DMS 273 treated with DMSO at 0.1 percent for 48 hours (cell line): ENCODE measurements at places on chromosomes 3 and 15.
A peak's percentile ranks its signal among the peaks of the same experiment; 100 is the strongest.

- no peak for DNase-seq
Observed at GRCh38 chr3:117647435-117647834, 937.9 kb downstream of the TUSC7 start.

DNA sequence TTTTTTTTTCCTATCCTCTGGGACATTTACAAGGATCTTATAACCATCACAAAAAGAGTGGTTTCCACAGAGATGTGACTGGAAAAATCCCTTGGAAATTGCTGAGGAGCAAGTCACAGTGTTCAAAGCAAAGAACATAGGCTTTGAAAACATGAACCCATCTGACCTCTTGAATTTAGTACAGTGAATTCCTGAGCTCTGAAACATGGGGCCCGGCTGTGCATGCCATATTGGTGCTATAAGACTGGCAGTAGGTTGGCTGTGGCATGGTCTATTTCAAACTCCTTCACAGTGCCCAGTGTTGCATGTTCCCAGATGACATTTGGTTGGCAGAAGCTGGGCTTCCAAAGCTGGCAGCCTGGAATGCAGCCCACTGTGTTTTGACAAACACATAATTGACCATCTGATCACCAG, 202.2 kb downstream of the TIGIT start:
- DNase-seq = no peak

GRCh38 chr3:194782698-194783404, 97.2 kb downstream of the FAM43A start:
- DNase-seq = no peak

GRCh38 chr15:94004697-94005096, 226.7 kb upstream of the MCTP2 start:
- no peak for DNase-seq

DNA sequence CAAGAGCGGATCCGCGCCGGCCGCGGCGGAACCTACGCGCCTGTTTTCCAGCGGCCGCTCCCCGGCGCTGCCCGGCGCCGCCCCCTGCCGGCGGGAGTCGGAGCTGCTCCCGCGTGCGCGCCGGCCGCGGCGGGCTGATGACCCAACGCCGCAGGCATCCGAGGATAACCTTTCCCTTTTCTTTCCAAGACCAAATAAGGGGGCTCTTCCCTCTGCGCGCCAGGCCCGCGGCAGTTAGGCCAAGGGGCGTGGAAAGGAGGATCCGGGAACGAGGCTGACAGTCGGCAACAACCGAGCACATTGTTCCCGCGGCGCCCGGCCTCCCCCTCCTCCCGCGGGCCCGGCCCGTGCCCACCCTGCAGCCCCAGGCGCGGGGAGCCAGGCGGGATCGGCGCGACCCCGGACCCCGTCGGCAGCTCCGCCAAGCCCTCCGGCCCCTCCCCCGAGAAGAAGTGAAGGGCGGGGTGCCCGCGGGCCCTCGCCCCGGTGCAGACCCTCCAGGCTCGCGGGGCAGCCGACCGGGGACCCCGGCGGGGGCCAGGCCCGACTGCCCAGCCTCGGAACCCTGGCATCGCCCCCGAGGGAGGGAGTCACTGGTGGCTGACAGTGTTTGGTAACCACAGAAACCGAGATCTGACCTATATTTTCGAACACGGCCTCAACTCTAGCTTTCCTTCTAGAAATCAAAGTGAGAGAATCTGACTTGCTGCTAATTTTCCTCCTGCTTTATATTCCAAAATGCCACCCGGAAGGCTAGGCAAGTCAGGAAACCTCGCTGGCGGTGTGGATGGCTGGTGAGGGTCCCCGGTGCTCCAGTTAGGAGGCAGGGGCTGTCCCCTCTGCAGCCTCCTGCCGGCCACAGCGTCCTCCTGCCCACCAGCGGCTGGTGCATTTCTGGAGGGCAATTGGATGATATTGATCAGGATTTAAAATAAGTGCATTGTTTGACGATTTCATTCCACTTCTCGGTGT, 45.6 kb upstream of the SYNM start:
- DNase-seq = peak; percentile 4

DNA sequence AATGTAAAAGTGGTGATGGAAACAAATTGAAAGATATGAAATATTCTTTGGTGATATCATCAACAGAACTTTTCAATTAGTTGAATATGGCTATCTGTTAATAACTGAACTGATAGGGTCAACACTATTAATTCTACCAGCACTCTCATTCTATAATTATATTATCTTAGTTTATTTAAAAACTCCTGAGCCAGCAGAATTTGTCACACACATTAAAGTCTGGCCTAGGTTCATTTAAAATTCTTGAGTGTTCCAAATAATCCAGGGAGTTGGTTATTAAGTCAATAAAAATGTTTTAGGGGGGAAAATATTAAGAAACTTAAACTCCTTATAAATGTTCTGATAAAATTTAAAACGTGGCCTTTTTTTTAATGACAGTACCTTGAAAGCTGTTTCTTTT, 189.6 kb upstream of the GRM7 start:
- no peak for DNase-seq

DNA sequence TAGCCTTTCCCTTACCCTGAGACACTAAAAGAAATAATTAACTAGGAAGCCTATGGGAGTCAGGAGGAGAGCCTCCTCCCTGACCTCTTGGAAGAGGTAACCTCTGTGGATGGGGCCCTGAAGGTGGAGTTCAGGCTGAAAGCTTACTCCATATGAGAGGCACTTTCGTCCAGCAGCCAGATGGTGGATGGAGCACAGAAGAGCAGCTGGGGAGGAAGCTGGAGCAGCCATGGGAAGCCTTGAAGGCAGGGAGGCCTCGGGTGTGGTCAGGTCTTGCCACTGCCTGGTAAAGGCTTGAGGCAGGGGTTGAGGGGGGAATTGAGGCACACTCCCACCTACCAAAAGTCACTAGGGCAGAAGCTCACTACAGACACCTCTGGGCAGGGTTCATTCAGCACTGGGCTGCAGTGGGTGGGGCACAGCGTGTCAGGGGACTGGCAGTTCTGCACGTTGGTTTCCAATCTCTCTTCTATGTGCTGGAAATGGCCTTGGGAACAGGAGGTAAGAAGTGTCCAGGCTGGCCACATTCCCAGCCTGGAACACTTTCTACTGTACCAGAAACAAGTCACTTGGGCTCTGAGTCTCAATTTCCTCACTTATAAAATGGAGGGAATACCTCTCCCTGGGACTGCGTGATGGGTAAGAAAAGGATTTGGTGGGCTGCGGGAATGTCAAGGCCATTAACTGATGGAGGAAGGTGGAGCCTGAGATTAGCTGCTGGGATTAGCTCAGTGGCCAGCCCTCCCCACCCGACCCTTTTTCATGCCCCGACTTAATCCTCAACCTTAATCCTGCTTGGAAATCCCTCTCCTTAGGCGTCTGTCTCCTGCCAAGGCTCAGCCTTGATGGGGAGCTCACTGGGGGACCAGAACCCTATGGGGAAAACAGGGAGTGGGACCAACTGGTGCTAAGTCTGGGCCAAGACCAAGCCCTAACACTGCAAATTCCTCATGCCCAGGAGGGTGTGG, 5.4 kb downstream of the PCBP4 start:
- no peak for DNase-seq

DNA sequence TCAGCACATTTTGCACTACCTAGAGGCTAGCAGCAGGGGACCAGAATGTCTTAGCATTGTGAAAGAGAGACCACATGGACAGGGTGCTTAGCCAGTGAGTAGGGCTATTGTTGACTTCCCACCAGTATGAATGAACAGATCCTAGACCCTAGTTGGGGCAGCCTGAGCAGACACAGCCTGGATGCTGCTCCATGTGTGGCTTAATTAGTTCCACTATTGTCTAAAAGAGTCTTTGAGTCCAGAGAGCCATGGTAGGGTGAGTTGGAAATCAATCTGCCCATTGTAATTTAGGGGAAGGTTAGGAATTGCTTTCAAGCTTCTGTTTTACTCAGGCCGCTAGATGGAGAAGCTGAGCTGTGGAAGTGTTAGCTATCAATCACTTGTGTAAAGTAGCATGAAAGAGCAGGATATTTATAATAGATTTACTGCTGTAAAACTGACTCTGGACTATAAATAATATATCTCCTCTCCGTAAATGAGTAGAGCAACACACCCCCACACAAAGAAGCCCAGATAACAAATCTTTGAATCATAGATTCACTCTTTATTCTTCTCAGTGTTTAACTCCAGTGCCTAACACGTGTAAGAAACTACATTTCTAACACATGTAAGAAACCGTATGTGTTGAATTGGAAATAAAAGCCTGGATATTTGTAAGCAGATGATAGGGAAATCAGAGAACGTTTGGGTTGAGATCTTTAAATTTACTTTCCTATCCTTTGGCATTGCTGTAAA, 4.1 kb upstream of the GCSAM start:
- peak; percentile 8 for DNase-seq

DNA sequence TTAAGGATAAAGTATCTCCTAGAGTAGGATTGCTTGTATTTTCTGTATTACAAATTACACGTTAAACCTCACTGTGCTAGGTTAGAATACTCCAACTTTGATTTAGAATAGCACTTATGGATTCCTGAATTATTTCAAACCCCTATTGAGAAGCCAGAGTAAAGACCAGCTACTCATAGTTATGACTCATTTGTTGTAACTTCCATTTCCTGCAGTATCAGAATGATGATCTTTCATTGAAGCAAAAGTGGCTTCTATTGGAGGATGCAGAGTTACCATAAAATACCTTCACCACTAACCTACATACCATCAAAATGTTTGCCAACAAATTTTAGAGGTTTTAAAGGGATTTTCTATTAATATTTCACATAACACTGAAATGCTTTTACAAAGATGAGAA, 1322.7 kb upstream of the ALCAM start:
- DNase-seq = no peak

DNA sequence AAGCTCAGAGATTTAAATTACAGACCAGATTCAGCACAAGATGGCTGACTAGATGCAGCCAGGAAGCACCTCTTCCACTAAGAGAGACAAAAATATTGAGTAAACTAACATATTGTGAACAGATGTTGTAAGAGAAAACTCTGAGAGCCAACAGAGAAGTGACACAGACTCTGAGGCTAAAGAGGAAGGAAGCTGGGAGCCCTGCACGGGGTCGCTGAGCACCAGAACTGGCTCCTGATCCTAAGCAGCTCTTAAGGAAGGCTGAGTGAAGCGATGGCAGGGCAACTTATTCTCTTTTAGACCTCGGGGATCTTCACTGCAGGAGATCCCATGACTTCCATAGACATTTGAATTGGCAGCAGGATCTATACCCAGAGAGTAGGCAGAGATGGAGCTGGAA, 578.0 kb upstream of the GRM7 start:
- DNase-seq = no peak

DNA sequence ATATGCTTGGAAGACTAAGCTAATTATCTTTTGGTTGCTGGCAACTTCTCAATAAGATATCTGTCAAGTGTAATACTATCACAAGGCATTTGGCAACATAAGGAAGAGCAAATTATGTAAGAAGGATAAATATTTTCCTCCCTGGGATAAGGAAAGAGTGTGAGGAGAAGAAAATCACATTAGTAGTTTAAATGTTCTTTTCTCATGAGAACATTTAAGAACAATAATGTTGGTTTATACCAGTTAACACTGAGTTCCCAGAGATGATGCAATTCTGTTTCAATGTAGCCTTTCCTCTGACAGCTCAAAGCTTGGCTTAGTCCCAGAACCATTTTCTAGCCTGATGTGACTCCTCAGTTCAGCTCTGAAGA, 66.1 kb upstream of the NPHP3 start:
- no peak for DNase-seq

GRCh38 chr3:64331605-64332004, 106.3 kb upstream of the PRICKLE2 start:
- no peak for DNase-seq
